Activated CD4-positive, alpha-beta T cell treated with anti-CD3 and anti-CD28 coated beads, Interleukin-2, amount 10 ng/mL, durations not matched to agents 7 days and 5 days (primary cell): ENCODE measurements at places on chromosomes 4 and X. TPM values are rescaled to one million over a fixed set of nuclear protein-coding genes. Genes with fewer than 3 reads are reported as not detected.

GRCh38 chr4:3009422-3009821, 46.1 kb downstream of the GRK4 start:
- no peaks in the 10 kb centered on the region for H3K27me3 ChIP-seq
- H3K4me3 ChIP-seq, result no peak overlapping the region
- H3K36me3 ChIP-seq, result no peaks in the 10 kb centered on the region
- DNase-seq, result peak; percentile 18

DNA sequence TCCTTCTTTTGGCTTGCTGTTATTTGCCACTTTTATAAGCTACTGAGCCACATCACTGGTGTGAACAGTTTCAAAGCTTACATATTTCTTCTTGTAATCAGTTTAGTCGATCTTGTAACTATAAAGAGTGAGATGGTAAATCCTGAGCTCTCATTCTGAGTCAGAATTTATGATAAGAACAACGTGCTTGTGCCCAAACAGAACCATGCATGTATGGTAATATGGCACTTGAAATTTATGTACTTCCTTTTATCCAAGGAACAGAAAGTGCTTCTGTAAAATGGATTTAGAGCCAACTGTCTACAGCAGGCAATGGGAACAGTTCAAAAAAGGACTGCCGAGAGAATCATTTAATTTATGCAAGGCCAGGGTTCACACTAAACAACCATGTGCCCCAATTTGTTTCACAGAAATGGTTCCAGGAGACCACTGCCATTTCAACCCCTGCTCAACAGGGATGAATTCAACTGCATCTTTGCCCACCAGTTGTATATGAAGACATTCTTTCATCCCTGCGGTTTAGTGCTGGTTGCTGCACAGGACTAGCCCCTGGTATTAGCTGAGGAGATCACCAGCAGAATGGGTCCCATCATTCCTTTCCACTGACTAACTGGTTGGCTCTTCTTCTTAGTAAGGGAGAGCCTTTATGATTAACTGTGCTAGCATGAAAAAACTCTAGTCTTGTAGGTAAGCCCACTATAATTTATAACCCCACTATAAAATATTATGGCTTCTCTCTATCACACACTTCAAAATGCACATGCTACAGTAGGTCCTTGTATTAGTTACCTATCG, 162.9 kb upstream of the PGRMC2 start:
- no peaks in the 10 kb centered on the region for H3K36me3 ChIP-seq
- no peak overlapping the region for H3K4me3 ChIP-seq
- H3K4me1 ChIP-seq, result peaks cover 8% of the 10 kb centered on the region
- no peak overlapping the region for H3K27ac ChIP-seq
- no peak for DNase-seq

DNA sequence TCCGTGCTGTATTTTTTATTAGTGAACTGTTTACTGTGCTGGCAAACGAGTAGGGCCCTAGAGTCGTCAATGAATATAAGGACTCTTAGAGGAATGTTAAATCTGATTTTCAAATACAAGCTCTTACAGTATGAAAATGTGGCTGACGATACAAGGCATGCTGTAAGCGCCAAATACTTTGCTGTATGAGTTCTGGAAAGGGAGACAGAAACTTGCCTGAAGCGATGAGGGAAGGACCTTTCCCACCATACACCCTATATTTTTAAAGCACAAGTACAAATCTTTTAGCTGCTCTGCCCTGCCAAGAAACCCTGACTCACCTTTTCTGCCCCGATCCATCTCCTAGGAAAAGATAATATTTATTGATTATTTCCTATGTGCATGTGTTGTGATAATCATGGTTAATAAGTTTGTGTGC, 15.7 kb upstream of the RUFY3 start:
- no peak for DNase-seq
- H3K4me3 ChIP-seq, result peak overlapping the region; percentile 80
- peak overlapping the region; percentile 71 for H3K27ac ChIP-seq
- H3K27me3 ChIP-seq, result no peaks in the 10 kb centered on the region
- H3K4me1 ChIP-seq, result peaks cover 36% of the 10 kb centered on the region

GRCh38 chr4:82215039-82215438, 158.8 kb downstream of the HNRNPD start:
- no peaks in the 10 kb centered on the region for H3K36me3 ChIP-seq
- no peak overlapping the region for H3K27ac ChIP-seq
- peaks cover 8% of the 10 kb centered on the region for H3K27me3 ChIP-seq
- no peak for DNase-seq

- H3K27me3 ChIP-seq, result no peaks in the 10 kb centered on the region
- no peak overlapping the region for H3K27ac ChIP-seq
- no peaks in the 10 kb centered on the region for H3K36me3 ChIP-seq
- no peak overlapping the region for H3K4me3 ChIP-seq
Observed at GRCh38 chrX:42678133-42678532, 99.8 kb downstream of the PPP1R2C start.

GRCh38 chr4:158850371-158850770, 81.5 kb downstream of the FNIP2 start:
- no peak overlapping the region for H3K27ac ChIP-seq
- no peaks in the 10 kb centered on the region for H3K36me3 ChIP-seq
- no peak overlapping the region for H3K4me3 ChIP-seq
- peaks cover 8% of the 10 kb centered on the region for H3K4me1 ChIP-seq
- DNase-seq, result no peak

GRCh38 chr4:128241425-128241913, 46.1 kb downstream of the PGRMC2 start:
- peaks cover 2% of the 10 kb centered on the region for H3K27me3 ChIP-seq
- H3K4me1 ChIP-seq, result no peaks in the 10 kb centered on the region
- no peaks in the 10 kb centered on the region for H3K36me3 ChIP-seq
- no peak overlapping the region for H3K4me3 ChIP-seq
- no peak for DNase-seq
- H3K27ac ChIP-seq, result no peak overlapping the region

- no peak for DNase-seq
- H3K27me3 ChIP-seq, result no peaks in the 10 kb centered on the region
- H3K4me3 ChIP-seq, result no peak overlapping the region
- peaks cover 6% of the 10 kb centered on the region for H3K36me3 ChIP-seq
- H3K4me1 ChIP-seq, result no peaks in the 10 kb centered on the region
Observed at GRCh38 chrX:2301901-2302300, 198.9 kb downstream of the DHRSX start.

GRCh38 chrX:77447653-77448569, 722 bp downstream of the FGF16 start:
- peaks cover 18% of the 10 kb centered on the region for H3K27me3 ChIP-seq
- no peak for DNase-seq
- no peaks in the 10 kb centered on the region for H3K36me3 ChIP-seq

DNA sequence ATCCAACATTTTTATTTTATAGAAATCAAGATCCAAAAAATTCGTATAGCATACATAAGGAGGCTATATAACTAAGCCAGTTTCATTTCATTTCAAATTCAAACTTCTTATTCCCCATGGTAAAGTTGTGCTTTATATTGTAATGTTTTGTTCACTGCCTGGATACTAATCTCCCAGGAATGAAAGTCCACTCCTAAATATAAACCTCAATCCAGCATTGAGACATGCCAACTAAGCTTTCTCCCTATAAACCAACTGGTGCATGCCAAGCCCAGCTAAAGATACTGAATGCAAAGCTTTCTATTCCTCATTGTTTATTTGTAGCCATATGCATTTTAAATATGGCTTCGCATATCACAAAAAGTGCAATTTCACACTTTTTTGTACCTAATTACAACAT, 63.8 kb upstream of the INPP4B start:
- peaks cover 7% of the 10 kb centered on the region for H3K27me3 ChIP-seq
- no peaks in the 10 kb centered on the region for H3K36me3 ChIP-seq
- H3K27ac ChIP-seq, result no peak overlapping the region
- DNase-seq, result no peak
- no peaks in the 10 kb centered on the region for H3K4me1 ChIP-seq

Gene DDIT4L
- total RNA-seq, result not detected

Gene HSFX4
- total RNA-seq, result not detected

Gene NUP62CL
- 3.1 TPM for total RNA-seq

Gene ETDA
- not detected for total RNA-seq

Gene RASL11B
- 0.10 TPM for total RNA-seq

Gene SULT1E1
- total RNA-seq, result not detected

Gene MAOB
- total RNA-seq, result not detected

Gene GPRASP1
- total RNA-seq, result 1.5 TPM

Gene RNF175
- not detected for total RNA-seq

Gene SPOCK3
- total RNA-seq, result not detected

Gene RAB33A
- total RNA-seq, result 20.8 TPM

Gene TCP11X2
- total RNA-seq, result not detected
